CD4-positive, alpha-beta T cell treated with Interleukin-6 at 100 ng/mL for 8 hours (primary cell): ENCODE measurements at places on chromosomes 16 and 17.
A peak's percentile ranks its signal among the peaks of the same experiment; 100 is the strongest.

- peak; percentile 23 for DNase-seq
These were observed 3.1 kb upstream of the CYTH1 start for GRCh38 chr17:78785011-78785662.

GRCh38 chr17:8151120-8151640, 1.0 kb downstream of the PER1 start:
- peak; percentile 88 for DNase-seq

- no peak for DNase-seq
These were observed 3.7 kb upstream of the SCNN1B start for GRCh38 chr16:23298290-23298915.

DNA sequence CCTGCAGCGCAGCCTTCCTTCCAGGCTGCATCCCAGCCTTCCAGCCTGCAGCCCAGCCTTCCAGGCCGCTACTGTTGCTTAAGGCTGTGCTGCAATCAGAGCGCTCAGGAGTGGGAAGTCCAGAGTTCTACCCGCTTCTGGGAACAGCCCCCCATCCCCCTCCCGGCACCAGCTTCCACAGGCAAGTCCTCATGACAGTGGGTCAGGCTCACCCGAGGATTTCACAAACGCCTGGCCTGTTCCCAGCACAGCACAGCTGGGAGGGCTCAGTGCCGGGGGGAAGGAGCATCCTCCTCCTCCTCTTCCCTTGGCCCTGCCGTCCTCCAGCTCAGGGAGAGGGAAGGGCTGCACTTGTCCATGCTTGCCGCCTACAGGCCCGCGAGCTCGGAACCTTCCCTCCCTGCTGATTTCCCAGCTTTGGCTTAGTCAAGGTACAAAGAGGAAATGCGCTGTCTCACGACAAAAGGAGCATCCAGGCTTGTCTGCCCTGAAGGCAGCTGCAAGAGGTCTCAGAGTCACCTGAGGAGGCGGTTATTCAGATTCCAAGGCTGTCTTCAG, 8.3 kb downstream of the SOCS3 start:
- DNase-seq = no peak

DNA sequence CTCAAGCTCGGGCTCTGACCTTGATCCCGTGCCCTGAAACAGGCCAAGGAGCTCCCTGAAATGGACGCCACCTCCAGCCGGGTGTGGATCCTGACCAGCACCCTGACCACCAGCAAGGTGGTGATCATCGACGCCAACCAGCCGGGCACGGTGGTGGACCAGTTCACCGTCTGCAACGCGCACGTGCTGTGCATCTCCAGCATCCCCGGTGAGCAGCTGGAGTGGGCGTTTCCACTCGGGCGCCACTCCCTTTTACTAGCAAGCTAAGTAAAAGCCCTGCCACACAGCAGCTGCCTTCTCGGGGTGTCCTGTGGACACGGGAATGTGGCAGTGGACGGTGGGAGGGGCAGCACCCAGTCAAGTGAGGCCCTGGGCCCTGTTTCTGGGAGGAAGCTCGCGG, 6.4 kb downstream of the NME3 start:
- DNase-seq = no peak

DNA sequence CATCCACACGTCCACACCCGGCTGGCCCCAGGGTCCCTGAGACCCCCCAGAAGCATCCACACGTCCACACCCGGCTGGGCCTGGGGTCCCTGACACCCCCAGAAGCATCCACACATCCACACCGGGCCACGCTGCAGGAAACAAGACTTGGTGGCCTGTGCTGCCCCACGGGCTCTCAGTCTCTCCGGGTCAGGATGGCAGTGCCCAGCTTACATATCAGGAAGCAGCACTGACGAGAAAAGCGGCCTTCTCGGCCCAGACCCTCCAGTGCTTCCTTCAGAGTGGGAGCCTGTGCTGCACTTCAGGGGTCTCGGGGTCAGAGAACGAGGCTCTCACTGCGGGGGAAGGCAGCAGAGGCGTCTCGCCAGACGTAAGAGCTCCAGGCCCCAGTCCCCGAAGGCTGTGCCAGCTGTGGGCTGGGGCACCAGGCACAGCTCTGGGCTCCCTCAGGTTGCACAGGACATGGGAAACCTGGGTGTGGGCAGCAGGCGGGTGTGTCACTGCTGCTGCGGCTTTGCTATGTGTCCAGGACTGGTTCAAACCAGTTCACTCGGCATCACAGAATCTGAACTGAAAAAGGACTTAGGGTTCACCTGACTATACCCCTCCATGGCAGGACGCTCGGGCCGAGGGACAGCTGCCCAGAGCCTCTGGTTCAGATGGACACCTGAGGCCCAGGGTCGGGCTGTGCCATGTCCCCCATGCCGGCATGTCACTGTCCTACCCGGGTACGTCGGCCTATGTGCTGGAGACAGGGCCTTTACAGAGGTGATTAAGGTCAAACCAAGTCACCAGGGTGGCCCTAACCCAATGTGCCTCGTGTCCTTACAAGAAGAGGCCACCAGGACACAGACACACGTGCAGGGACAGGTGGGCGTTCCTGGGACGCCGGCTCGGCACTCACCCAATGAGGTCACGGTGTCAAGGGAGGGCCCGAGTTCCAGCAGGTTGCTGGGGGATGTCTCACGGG, 40.2 kb upstream of the CHMP6 start:
- DNase-seq = no peak

DNA sequence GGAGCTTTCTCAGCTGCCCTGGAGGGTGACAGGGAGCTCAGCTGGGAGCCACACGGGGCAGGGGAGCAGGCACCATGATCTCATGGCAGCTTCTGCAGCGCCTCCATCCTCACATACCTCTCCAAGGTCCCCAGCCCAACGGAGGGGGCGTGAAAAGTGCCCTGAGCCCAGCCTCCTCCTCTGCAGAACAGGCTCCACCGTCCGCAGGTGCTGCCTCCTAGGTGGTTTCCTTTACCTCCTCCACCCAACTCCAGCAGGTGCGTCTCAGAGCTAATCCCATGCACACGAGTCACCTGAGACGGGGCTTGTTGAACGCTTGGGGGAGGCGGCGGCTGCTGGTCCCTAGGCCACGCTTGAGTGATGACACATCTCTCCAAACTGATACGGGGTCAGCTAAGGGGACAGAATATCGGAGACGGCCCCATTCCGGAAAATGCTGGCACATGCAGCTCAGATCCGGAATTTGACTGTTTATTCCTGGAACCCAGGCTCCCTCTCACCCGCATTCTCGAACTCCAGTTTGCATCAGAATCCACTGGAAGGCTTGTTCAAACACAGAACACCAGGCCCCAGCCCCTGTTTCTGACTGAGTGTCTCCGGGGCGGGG, 387 bp upstream of the SLC38A8 start:
- DNase-seq = no peak

GRCh38 chr17:48626245-48627117, at the start of gene HOXB9:
Gene HOXB9, minus strand, starts transcription at chr17:48626358. Its CDS starts 89 bp downstream, at chr17:48626269.
- no peak for DNase-seq

DNA sequence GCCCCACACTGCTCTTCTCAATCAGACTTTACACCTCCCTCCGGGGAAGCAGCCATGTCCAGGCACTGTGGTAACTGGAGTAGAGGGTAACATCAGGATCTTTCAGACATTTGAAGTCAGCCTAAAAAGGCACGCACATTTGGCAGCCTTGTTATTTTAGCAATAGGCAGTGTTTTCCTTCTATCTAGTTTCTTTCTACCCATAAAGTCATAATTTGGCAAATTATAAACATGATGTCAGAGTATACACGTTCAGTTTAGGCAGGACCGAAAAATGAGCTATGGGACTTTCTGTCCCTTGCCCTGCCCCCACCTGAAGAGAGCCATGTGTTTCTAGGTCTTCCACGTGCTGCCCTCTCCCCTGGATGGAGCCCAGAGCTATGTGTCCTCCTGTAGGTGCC, 21.1 kb downstream of the NARF start:
- no peak for DNase-seq

- DNase-seq = peak; percentile 24
These were observed 171.1 kb downstream of the SNX29 start for GRCh38 chr16:12147681-12148080.

GRCh38 chr17:78127239-78127887, 1.2 kb downstream of the TMC6 start:
- DNase-seq = peak; percentile 74

DNA sequence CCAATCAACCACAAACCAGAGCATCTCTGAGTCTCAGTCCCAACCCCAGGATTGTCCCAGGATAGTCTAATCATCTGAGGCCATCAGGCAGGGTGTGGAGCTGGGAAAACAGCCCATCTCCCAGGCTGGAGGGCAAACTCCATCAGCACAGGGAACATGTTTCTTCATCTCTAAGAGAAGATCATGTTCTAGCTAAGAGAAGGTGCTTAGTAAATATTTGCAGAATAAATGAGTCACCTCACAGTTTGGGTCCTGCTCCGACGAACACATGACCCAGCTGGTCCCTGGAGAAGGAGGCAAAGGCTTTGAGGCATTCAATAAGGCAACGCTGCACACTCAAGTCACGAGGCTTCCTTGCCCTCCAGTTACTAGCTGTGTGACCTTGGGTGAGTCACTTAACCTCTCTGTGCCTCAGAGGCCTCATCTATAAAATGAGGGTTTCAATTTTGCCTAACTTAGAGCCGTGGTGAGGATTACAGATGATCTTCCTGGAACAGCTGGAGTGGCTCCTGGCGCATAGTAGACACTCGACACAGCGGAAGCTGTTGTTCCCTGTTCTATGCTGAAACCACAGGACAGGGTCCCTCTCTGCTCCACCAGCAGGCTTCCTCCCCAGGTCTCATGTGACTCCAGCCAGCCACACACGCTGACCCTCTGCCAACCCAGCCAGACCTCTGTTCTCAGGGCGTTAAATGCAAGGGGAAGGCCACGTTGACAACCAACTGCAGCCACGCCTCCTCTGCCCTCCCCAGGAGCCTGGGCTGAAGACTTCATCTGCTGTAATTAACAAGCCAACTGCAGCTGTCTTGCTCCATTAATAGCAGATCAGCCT, 10.3 kb upstream of the RPL38 start:
- DNase-seq = no peak

DNA sequence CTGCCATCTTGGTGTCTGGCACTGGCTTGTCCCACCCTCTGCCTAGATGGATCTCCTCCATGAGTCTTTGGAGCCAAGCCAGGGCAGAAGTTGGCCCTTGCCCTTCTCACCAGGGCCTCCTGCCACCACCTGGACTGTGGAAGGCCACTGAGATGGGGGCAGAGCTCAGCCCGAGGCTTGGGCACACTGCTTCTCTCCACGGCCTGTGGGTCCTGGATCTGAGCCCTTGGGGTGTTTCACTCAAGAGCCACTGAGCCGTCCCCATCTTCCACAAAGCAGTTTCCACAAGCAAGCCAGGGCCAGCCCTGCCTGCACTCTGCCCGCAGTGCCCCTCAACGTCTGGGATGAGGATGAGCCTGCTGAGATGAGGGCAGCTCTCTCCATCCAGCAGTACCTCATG, 16.7 kb upstream of the CD300A start:
- no peak for DNase-seq

GRCh38 chr16:86070484-86070883, 171.5 kb downstream of the IRF8 start:
- DNase-seq = no peak

DNA sequence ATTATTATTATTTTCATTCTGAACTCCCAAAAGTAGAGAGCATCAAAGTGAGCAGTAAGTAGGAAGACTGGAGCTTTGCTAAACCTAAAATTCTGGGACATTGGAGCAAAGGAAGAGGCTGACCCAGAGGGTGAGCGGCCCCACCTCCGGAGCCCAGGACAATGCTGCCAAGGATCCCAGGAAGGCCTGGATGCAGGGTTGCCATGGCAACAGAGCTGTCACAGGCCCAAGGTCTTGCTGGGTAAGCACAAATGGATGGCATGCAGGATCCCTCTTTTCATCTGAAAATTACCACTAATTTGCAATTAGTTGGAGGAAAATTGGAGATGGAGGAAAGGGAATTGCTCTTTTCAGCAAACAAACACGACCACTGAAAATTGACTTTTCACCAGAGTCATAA, 457.9 kb upstream of the CDH5 start:
- DNase-seq = no peak

- DNase-seq = no peak
These were observed 82.2 kb downstream of the HELZ start for GRCh38 chr17:67162771-67163170.

DNA sequence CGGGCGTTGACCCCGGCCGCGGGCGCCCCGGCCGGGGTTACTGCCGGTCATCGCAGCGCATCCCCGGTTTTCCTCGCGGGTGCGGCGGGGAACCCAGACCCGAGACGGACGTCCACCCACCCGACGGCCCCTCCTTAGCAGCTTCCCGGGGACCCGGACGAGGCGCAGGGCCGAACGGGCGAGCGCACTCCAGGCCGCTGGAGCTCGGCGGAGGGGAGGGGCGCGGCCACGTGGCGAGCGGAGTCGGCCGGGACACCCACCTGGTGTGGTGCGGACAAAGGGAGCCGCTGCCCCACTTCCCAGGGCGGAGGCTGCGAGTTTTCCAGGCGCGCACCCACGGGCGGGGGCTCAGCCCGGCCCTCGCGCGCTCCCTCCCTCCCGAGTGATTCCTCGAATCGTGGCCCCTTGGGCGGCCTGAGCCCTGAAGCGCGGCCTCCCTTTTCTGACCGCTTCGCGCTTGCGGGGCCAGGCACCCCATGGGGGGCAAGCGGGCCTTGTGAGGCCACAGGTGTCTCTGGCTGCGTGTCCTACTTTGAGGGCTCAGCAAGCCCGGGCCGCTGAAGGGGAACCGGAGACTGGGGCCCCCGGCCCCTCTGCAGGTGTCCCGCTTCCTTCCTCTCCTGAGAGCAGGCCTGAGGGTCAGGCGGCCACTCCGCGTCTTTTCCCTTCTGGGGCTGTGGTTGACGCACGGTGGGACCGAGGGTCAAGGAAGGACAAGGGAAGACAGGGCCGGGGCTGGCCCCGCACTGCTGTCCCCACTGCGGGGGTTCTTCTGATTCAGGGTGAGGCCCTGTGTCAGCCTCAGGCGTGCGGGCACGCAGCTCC, 1.1 kb upstream of the FASN start:
- no peak for DNase-seq

- DNase-seq = no peak
These were observed 74.5 kb upstream of the MYOCD start for GRCh38 chr17:12591021-12591735.

- DNase-seq = no peak
These were observed 786 bp downstream of the TMC7 start for GRCh38 chr16:18984435-18985005.

- no peak for DNase-seq
These were observed 94.5 kb downstream of the CRISPLD2 start for GRCh38 chr16:84914273-84914672.

- DNase-seq = no peak
These were observed 12.4 kb downstream of the MYBBP1A start for GRCh38 chr17:4542726-4543191.

DNA sequence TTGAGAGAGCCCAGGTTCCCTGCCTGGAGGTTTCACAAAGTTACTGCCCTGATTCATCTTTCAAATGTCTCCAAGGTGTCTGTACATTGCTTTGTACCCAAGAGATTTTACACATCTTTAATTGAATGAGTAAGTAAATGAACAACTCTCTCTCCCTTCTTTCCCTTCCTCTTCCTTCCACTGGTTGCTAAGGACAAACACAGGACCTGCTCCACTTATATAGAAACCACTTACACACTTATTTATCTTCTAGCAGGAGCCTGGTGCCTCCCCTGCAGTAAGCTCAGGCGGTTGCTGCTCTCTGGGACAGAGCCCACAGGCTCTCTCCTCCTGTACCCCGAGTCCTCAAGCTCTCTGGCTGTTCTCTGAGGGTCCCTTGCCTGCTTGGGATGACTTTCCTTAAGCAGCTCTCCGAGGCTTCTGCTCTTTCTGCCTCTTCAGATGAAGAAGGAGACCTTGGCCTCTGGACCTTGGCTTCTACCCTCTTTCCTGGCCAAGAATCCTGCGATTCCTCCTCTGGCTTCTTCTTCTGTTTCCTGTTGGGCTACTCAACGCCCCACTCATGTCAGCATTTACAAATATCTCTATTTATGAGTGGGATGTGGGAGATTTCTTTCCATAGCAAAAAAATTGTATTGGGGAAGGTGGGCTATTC, 9.9 kb downstream of the PIRT start:
- no peak for DNase-seq
